ENCODE measurements at places on chromosomes 16 and 17. TPM values are rescaled to one million over a fixed set of nuclear protein-coding genes. Genes with fewer than 3 reads are reported as not detected.

CCL2 gene
- 26.4 TPM for polyA plus RNA-seq

KRTAP1-1 gene
- polyA plus RNA-seq, result not detected

SHCBP1 gene
- 0.27 TPM for polyA plus RNA-seq

NDRG4 gene
- polyA plus RNA-seq, result 21.8 TPM

All from adipose tissue (tissue), 3 donors.